Thymus (tissue), 14 donors: ENCODE measurements at places on chromosomes 7 and 10.

DNA sequence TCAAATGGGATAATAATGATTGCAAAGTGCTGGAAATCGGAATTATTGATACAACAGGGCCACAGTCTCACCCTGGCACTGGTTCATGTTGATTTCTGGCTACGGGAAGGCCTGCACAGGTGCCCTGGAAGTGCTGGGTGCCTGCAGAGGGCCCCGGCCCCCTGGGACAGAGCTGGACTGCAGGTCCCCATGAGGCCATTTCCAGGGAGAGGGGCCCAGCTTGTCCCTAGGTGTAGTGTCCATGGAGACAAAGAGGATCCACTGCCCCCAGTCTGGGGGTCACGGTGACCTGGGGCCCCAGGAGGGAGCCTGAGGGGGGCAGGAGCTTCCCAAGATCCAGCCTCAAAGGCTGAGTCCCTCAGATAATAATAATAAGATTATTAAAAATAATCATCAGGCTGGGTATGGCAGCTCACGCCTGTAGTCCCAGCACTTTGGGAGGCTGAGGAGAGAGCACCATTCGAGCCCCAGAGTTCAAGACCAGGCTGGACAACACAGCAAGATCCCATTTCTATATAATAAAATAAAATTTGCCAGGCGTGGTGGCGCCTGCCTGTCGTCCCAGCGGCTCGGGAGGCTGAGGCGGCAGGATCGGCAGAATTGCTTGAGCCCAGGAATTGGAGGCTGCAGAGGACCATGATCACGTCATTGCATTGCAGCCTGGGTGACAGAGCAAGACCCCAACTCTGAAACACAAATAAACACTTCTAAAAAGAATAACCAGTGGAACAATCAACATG, 98.1 kb downstream of the MICALL2 start:
- no peak for DNase-seq

- DNase-seq = no peak
Observed at GRCh38 chr7:25391961-25392587, 163.8 kb upstream of the NPVF start.

DNA sequence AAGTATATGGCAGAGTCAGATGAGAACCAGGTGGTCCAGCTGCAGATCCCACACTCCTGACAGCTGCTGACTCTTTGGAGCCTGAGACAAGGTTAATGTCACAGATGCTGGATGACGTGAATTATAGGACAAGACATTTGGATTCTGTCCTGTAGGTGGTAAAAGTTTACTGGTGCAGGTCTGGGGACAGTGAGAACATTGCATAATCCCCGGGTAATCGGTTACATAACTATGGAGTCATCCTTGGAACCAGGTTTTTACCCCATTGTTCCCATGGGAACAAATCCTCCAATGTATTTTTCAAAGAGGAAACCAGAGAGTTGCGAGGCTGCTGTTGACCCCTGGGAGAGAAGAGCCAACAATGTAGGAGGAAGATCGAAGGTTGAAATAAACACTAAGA, 27.5 kb upstream of the ZCCHC24 start:
- DNase-seq = no peak

- DNase-seq = no peak
Observed at GRCh38 chr7:130485734-130486113, 6.2 kb upstream of the MEST start.

DNA sequence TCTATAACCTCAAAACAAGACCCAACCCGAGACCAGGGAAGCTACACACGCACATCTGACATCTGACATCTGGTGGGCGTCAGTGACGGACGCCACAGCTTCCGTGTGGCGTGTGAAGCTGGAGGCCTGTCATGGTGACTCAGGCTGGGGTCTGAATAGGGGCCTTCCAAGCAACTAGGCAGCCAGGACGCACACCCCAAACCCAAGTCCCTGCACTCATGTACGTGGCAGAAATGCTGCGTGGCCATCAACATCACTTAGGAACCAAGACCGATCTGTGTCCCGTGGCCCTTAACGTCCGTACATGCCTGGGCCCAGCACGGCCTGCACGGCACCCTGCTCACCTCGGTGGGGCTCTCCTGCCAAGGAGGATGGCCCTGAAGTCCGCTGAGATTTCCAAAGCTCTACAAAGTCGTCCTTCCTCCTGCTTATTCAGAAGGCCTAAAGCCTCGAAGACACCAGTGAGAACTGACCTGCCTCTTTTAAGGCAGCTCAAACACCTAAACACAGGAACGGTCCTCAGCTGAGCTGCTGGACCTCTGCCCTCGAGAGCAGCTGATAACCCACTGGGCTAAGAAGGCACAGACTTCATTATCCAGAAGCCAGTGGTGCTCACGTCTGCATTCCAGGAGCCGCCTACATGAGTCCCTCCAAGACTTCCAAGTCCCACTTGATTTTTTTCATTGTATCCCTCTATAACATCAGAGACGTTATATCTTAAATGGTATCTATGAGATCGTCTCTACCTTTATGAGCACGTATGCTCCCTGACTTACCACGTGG, 82.5 kb downstream of the DIP2C start:
- no peak for DNase-seq

DNA sequence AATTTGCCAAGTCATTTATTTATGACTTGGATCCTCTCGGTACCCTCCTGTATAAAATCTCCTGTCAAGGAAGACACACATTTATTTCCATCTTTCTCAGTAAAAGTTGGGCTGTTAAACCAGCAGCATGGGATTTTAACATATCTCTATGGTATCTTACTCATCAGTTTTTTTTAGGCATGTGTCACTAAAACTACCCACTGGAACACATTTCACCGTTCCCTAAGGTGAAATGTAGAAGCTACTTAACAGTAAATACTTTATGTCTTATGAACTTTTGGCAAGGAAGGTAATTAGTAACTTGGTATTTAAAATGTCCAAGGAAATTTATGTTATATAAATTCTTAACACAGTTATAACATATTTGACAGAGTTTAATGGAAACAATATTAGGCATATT, 152.5 kb upstream of the HDAC9 start:
- DNase-seq = no peak

GRCh38 chr7:65225422-65226006, 148.1 kb upstream of the ZNF92 start:
- no peak for DNase-seq

GRCh38 chr7:94297397-94297838, 97.3 kb upstream of the COL1A2 start:
- no peak for DNase-seq

DNA sequence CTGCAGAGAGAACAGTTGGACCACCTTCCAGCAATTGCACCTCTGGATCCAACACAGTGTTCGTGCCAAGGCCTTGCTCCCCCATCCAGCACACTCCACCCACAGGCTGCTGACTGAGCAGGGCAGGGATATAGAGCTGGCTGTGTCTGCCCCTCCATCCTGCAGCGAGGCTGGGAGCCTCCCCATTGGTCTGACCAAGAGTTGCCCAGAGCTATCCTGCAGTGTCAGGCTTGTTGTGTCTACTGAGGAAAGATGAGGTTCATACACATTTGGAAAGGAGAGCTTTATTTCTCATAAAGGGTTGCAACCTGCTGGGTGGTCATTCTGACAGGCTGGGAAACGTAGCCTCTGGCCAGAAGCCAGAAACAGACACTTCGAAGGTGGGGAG, 27.1 kb downstream of the PRF1 start:
- DNase-seq = no peak

GRCh38 chr10:24242562-24242961, 33.6 kb downstream of the KIAA1217 start:
- no peak for DNase-seq

DNA sequence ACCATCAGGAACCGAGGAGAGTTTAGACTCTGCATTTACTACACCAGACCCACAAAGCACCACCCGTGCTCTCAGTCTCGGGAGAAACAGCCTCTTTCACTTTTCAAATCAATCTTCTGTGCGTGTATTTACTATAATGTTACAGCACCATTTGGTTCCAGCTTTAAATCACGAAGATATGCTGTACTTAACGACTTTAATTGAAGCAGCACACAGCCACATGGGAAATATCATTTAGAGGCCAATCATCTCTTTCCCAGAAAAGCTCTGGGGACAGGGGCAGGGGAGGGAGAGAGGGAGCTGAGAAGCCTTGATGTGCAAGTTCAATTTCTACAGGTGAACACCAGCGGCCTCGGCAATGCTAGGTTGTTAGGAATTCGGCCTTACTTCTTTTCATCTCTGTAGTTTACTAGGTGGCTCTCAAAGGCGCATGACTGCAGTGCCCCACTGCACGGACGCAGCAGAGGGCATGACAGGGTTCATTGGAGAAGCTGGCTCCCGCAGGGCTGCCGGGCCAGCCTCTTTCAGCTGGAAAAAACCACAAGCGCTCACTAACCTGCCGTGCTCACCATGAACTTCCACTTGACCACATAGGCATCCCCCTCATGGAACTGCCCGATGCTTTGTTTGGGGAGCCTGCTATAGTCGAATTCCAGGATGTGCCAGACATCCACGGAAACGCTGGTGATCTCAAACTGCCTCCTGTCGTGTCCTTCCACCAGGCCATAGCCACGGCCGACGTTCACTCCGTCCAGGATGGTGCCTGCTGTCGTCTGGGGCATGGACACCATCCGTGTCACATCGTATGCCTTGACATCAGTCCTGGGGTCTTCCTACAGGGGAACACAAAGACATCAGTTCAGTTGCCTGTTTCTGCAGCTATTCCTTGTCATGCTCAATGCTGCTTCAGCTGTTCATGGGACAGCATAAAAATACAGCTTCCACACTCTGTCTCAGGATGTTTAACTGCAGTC, 154.5 kb downstream of the SVIL start:
- DNase-seq = no peak
